Osteoblast (primary cell): ENCODE measurements at places on chromosomes 12 and 14.

GRCh38 chr12:517538-517937, 57.8 kb downstream of the B4GALNT3 start:
- DNase-seq = peak; percentile 46

DNA sequence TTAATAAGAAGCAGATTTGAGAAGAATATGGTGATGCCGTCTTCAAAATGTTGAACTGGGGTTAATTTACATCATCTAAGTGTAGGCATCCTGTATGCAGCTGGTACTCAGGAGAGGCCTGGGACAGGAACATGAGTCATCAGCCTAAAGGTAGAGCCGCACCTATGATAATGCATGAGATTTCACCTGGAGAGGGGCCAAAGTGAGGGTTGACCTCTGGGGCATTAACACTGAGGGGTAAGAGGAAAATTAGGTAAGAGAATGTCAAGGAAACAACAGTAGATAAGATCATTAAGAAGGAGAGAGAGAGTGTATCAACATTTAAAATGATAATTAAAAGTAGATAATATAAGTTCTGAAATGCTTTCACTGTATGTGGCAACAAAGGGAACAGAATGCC, 20.2 kb upstream of the SSTR1 start:
- no peak for DNase-seq

DNA sequence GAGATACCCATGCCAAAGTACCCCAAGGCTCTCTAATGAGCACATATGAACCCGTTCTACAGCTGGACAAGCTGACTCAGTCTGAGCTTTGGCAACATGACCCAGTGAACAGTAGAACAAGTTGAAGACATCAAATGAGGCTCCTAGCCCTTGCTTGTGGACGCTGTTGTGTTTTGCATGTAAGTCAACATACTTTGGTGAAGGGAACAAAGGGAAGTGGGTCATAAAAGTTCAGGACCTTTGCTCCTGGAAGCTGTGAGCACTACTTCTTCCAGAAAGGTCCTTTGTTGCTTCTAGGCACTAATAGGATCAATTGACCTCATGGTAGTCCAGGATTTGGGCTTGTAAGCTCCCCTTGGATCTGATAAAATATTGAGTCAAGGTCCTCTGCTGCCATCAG, 613.5 kb upstream of the TBX3 start:
- no peak for DNase-seq

DNA sequence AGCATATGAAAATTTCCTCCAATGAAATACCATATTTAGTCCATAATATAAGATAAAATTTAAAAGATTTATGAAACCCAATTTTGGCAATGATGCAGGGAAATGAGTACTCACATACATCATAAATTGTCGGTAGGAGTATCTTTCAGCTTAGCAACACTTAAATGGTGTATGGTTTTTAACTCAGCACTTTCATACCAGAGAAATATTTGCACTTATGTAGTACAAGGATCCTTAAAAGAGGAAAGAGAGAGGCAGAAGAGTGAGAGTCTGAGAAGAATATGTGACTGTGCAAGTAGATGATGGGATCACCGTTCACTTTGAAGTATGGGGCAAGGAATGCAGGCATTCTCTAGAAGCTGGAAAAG, 379.3 kb upstream of the DCN start:
- no peak for DNase-seq

GRCh38 chr14:22557846-22558220, 31.2 kb downstream of the DAD1 start:
- DNase-seq = no peak

- peak; percentile 87 for DNase-seq
Measured at GRCh38 chr14:105076296-105076804, 11.1 kb upstream of the GPR132 start.

- no peak for DNase-seq
Measured at GRCh38 chr14:100239211-100239839, 381 bp downstream of the YY1 start.

DNA sequence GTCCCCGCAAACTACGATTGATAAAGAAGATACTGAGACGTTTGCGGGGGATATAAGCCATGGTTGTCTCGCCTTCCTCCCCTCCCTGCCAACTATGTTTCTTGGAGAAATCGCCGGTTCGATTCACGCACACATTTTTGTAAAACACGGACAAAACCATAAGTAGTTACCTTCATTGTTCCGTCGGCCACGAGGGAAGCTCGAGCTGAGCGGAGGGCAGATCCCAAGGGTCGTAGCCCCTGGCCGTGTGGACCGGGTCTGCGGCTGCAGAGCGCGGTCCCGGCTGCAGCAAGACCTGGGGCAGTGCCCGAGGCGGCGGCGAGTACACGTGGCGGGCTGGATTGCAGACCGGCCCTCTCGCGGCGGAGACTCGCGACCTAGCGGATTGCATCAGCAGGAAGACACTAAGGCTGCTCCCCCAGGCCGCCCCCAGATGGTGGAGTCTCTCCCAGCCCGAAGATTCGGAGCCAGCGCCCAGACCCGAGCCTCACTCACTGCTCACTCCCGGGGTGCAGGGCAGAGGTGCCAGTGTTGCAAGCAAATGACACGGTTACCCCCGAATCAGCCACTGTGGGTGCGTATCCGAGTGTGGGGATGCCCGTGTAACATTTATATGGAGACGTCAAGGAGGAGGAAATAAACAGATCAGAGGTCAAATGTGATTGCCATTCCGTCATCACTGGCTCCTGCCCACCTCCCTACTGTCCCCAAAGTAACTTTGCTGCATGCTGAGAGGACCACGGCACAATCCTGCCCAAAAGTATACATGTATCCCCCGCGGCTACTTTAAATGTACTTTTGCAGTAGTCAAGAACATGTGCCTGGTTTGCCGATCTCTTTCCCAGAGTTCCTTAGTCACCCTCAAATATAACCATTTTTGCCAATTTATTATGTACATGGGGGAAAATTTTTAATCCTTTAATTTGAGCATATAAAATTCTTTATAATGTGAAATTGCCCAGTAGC, at the start of gene BCAT1:
TSS of gene BCAT1 (minus strand) at position 345 of the 966 bp plus-strand sequence. CDS start at position 176, 169 bp downstream.
- DNase-seq = peak; percentile 89

DNA sequence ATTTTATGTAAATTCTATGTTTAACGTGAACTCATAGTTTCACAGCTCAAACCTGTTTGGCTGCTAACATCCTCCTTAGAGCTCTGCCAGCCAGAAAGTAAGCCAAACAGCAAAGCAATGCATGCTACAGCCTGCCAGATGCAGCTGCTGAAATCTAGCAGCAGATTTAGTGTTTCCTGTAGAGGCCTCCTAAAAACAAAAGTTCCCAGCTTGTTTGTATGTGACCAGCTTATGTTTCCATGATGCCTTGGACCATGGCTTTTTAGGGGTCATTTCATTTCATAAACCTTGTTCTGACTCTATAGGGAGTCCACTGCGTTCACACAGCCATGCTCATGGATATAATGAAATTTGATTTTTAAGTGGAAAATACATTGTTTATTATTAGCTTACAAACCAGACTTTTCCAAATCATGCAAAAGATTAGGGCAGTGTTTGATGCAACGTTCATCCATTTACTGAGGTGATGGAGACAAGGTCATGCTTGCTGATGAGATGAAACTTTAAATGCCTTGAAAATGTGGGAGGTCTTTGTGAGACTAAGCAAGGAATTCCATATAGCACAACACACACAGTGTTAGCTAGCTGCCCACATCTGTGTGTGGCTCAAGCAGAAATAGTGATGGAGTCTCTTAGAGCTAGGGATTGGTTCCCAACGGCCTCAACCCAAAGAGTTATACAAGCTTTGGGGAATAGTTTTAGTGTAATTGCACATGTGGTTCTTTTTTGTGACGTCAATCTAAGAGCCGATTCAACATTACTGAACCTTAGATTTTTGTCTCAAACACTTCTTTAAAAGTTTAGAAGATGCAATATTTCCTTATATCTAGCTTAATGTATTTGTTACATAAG, 157.5 kb upstream of the LRIG3 start:
- no peak for DNase-seq

- no peak for DNase-seq
Measured at GRCh38 chr12:68613209-68613904, 2.7 kb downstream of the RAP1B start.

GRCh38 chr12:5223881-5224280, 180.2 kb downstream of the KCNA5 start:
- no peak for DNase-seq
